ENCODE measurements at places on chromosomes 7 and 10.
A peak's percentile ranks its signal among the peaks of the same experiment; 100 is the strongest.

GRCh38 chr10:17547060-17547459 is 70.1 kb downstream of the HACD1 start:
- DNase-seq: no peak

GRCh38 chr10:76984559-76985443 is 652.8 kb downstream of the KCNMA1 start:
- DNase-seq: peak; percentile 55

DNA sequence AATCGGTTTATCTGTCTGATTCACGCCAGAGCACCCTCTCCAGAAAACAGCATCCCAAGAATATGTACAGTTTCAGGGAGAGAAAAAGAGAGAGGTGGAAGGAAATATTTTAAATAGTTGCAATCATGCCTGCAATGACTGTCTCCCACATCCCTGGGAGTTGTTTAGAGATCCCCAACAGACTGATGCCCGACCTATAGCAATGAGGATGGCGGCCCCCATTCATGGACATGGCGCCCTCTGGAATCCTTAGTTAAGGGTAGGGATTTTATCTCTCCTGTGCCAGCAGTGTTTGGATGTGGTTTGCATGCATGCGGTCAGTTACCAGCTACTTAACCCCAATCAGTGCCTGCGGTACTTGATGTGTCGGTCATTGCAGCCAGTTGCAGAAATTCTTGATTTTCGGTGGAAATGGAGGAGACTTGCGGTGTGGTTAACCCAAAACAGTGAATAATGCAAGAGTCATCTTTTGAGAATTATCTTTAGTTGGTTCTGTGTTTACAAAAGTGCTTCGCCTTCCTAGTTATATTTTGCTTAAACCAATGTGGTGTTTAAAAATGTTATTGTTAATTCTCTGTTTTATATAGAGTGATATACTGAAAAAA is 186.0 kb upstream of the TCF7L2 start:
- DNase-seq: no peak

DNA sequence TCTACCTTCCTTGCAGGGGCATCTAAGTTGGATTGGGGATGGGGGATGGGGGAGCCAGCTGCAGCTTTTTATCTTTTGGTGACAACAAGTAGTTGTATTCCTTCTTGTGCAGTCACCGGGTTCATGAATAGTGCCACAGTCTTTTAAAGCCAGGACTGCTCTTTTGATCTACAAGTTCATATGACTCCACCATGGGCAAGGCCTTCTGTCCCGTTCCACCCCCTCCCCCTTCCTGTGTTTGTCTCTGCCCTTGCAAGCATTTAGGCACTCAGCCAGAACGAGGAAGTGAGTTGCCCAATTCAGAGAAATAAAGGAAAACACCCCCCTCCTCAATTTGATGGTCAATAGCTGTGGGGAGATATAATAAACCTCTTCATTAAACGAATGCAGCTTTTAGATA is 44.8 kb upstream of the EGR2 start:
- DNase-seq: peak; percentile 16

GRCh38 chr10:93376372-93377293 is 105.5 kb downstream of the MYOF start:
- peak; percentile 59 for DNase-seq

DNA sequence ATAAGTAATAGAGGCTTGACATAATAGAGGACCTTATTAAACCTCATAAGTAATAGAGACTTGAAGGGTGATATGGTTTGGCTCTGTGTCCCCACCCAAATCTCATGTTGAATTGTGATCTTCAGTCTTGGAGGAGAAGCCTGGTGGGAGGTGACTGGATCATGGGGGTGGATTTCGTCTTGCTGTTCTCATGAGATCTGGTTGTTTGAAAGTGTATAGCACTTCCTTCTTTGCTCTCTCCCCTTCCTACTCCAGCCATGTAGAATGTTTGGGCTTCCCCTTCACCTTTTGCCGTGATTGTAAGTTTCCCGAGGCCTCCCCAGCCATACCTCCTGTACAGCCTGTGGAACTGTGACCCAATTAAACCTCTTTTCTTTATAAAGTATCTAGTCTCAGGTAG is 8.6 kb downstream of the KIFBP start:
- DNase-seq: no peak

GRCh38 chr7:17289074-17289645 is 9.3 kb upstream of the AHR start:
- DNase-seq: no peak

GRCh38 chr10:44372181-44372580 is 12.7 kb downstream of the CXCL12 start:
- DNase-seq: no peak

DNA sequence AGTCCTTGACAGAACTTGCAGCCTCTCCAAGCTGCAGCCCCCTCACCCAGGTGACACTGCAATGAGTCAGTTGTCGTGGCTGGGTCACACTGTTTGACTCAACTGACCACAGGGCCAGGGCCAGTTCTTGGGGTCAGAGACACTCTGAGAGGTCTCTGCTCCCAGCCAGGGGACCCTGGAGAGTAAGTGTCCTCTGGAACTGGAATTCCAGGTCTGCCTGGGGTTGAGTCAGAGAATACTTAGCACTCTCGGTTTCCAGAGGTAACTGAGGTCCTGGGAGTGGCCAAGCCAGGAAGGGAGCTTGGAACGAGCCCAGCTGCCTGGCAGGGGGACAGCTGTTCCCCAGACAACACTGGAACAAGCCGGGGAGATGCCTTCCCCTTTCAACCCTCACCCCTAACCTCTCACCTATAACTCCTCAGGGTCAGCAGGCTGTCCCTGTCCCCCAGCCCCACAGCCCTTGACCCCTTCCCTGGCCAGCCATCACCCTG is 2.2 kb upstream of the MYL10 start:
- no peak for DNase-seq

GRCh38 chr10:124731551-124731950 is 12.6 kb downstream of the FAM53B start:
- no peak for DNase-seq

DNA sequence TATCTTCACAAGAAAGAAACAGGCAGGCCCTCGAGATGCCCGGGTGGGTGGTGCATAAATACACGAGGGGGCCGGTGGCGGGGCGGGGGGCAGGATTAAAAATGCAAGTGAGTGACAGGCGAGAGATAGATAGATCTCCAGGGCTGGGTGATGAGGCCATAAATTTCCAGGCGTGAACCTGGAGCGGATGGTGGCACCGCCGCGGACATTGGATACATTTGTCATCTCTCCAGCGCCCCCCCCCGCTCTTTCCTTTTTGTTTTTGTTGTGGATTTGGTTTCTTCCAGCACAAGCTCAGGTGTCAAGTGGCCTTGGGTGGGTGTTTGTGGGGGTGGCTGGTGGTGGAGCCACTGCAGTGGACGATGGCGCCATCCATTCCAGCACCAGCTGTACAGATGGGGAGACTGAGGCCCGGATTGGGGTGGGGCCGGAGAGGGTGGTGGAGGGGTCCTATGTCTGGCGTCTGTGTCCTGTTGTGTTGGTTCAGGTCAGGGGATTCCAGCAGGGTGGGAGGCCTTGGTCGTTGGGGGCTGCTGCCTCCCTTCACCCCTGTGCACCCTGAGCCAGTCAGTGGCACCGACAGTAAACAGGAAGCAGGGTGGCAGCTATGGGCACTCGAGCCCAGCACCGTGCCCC is 2.9 kb downstream of the ELFN1 start:
- DNase-seq: no peak

DNA sequence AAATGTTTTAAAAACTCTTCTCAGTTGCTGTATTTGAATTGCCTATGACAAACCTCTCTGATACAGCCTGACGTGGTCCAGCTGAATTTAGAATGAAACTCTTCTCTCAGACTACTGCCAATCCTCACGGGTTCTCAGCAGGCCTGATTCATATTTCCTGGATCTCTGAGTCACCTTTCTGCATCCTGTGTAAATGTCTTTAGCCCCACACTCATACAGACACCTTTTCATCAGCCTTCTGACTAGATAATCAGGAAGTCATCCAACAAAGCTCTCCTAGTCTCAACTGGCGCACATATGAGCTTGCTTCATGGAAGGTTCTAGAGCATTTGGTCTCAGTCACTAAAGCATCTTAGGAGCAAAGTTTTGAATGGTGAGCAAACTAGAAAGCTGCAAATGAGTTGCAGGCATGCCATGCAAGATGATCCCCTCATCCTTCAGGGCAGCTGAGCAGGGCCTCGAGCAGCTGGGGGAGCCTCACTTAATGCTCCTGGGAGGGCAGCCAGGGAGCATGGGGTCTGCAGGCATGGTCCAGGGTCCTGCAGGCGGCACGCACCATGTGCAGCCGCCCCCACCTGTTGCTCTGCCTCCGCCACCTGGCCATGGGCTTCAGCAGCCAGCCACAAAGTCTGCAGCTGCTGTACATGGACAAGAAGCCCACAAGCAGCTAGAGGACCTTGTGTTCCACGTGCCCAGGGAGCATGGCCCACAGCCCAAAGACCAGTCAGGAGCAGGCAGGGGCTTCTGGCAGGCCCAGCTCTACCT is 182.8 kb downstream of the ARHGAP12 start:
- DNase-seq: no peak

GRCh38 chr10:22086730-22087401 is 83.3 kb upstream of the DNAJC1 start:
- peak; percentile 60 for DNase-seq

GRCh38 chr7:84083846-84084245 is 110.7 kb downstream of the SEMA3A start:
- no peak for DNase-seq

DNA sequence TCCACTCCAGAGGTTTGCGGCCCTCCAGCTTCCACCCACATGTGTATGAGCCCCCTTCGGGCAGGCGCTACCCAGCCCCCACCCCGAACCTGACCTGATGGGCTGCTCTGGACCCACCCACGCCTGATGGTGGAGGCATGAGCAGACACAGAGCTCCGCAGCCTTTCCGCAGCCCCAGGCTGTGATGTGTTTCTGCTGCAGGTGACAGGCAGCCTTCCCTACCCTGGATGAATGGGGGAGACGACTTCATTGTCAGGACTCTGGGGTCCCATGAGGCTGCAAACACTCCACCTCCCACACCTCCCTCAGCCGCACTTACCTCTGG is 61.2 kb downstream of the OAT start:
- DNase-seq: no peak

DNA sequence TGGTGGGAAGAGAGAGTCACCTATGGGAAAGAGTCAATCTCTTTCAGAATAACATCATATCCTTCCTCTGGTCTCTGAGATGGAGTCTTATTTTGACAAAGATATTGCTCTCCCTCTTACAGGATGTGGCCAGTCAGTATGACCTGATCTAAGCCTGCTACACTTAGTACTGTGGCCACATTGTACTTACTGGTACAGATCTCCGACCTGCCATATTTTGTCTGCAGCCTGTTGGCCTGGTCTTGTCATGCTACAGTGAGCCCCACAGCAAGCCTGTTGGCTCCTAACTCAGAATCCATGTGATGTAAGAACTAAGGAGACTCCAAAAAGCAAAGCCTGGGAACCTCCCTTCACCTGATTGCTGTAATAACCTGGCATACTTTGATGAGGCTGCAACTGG is 377.8 kb downstream of the SFMBT2 start:
- DNase-seq: no peak

DNA sequence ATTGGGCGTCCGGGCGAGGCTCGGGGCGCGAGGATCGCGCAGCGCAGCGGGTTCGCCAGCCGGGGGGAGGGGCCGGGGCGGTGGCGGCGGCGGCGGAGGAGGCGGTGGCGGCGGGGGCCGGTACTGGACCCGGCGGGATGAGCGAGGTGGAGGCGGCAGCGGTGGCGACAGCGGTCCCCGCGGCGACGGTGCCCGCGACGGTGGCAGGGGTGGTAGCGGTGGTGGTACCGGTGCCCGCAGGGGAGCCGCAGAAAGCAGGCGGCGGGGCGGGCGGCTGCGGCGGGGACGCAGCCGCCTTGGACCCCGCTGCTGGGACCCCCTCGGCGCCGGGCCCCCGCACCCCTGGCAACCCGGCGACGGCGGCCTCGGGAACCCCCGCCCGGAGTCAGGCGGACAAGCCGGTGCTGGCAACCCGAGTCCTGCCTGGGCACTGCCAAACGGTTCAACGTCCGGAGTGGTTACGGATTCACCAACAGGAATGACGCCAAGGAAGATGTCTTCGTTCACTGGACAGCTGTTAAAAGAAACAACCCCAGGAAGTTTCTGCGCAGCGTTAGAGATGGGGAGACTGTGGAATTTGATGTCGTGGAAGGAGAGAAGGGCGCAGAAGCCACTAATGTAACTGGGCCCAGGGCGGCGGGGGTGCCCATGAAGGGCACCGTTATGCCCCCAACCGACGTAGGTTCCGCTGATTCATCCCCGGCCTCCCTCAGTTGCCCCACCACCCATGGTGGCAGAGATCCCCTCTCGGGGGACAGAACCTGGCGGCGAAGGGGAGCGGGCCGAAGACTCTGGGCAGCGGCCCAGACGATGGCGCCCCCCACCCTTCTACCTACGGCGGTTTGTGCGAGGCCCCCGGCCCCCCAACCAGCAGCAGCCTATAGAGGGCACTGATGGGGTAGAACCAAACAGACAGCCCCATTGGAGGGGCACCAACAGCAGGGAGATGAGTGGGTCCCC is 100.3 kb upstream of the CPXM2 start:
- DNase-seq: no peak

DNA sequence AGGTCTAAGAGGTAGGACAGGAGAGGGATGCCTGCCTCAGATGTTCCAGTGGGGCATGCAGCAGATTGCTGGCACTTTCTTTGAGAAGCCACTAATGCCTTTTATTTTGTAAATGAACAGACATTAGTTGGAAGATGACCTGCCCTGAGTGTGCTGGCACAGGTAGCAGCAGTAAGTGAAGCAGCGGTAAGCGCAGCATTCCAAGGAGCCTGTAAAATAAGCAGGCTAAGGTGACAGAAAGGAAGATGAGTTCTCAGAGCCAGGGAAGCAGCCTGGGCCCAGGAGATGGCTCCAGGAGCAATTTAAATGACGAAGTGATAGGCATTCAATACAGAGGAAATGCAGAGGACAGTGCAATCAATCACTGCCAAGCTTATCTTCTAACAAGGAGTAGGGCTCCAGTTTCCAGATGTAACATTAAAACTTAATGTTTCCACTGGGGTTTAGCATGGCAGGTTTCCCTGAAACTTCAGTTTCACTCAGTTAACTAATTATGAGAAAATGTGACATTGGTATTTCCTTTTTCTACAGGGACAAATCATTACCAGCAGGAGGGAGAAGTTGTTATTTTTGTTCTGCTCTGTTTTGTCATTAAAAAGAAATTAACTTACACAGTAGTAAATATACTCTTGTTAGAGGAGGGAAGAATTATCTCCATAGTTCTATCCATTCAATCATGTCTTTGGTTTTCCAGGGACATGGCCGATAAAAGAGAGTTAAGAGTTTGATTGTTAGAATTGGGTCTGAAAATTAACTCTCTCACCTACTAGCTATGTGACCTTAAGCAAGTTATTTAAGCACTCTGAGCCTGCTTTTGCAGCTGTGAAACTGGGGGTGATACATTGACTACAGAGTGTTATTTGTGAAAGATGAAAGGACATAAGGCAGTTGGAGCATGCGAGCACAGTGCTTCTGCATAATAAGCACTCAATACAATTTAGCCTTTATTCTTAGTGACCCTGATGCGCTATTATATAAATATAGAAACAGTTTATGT is 96.6 kb upstream of the PTN start:
- DNase-seq: peak; percentile 82

- DNase-seq: no peak
Observed at GRCh38 chr10:50990568-50991455, 83.5 kb upstream of the PRKG1 start.

DNA sequence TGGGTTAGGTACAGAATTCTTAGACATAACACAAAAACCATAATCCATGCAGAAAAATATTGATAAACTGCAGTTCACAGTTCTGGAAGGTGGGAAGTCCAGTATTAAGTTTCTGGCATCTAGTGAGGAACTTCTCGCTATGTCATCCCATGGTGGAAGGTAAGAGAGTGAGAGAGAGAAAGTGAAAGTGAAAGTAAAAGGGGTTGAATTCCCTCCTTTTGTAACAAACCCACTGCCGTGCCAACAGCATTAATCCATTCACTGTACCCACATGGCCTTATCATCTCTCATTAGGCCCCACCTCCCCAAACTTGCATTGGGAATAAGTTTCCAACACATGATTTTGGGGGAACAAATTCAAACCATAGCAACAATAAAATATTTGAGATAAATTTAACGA is 17.1 kb downstream of the ZNF485 start:
- DNase-seq: peak; percentile 12

All from globus pallidus (tissue), 1 donor.